ENCODE measurements at places on chromosomes 13 and 19.
A peak's percentile ranks its signal among the peaks of the same experiment; 100 is the strongest.

GRCh38 chr13:105778196-105778595, 757.3 kb downstream of the EFNB2 start:
- no peak for DNase-seq

DNA sequence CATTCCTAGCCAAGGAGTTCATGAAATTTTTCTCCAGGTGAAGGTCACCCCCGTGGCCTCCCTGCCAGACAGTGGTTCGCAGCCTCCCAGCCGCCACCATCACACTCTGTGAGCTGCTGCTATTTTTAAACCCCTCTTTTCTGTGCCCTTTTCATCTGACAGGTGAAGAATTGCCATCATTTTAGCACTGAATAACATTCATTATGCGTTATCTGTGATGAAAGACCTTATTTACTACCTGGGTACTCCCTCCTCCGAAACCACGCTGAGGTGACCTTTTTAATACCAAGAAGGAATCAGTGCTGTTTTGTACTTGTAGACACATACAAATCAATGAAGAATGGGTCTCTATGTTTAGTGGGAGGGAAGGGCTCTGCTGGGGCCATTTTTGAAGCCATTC, 148.9 kb upstream of the GPR12 start:
- no peak for DNase-seq

- no peak for DNase-seq
These were observed 2.3 kb upstream of the C1QTNF9B start for GRCh38 chr13:23899555-23899954.

DNA sequence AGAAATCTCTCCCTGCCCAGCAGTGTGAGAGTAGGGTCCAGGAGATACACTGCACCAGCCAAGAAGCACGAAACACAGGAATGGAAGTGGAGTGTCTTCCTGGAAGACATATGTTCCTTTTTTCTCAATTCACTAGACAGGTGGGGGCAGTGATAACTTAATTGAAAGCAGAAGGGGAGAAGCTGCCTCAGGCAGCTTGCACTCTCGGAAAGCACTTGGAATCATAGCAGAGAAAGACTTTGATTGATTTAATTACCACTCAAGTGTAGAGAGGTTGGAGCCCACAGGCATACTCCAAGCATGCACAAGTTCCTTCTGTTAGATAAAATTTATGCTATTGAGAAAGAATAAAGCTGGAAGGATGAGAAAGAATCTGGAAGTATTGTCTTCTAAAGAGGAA, 249.4 kb downstream of the SLITRK6 start:
- no peak for DNase-seq

GRCh38 chr13:82688400-82688994, 1193.8 kb downstream of the SLITRK1 start:
- no peak for DNase-seq

DNA sequence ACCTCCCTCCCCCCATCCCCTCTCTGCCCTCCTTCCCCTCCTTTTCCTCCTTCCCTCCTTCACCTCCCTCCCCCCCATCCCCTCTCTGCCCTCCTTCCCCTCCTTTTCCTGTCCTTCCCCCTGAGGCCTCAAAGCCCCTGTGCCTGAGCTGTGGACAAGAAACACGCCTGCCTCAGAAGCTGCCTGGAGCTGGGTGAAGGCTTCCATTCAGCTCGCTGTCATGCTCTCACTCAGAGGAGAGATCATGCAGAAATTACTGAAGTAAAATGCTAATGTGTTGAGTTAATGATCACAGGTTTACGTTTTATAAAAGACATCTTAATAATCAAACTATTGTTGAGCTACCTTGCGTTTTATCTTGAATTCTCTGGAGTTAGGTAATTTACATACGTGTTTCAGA, 114.5 kb downstream of the ATP11A start:
- DNase-seq = no peak

GRCh38 chr13:41802043-41802683, 158.7 kb downstream of the VWA8 start:
- DNase-seq = no peak

DNA sequence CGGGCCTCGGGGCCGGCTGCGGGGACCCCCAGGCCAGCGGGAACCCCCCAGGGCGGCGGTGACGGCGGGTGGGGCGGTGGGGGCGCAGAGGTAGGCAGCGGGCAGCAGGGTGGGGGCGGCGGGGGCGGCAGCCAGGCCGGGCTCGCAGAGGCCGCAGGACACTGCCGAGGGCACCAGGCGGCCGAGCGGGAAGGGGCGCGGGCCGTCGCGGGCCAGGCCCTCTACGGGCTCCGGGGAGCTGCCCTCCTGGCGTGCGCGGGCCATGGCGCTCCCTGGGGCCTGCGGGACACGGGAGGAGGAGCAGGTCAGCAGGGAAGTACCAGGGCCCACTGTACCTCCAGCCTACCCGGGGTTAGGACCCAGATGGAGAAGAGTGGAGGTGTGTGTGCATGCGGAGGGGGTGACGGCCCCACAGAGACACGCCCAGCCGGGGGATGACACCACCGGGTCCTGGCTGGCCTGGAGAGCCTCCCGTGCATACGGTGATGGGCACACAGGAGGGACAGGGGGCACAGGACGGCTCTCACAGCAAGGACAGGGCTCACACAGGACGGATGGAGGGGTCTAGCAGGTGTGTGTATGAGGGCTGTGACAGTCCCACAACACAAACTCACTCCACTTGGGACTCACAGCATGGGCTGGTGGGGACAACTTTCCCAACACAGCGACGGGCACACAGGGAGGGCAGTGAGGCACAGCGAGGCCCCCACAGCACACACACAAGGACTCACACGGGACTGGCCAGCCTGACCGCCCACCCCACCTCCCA, 2.6 kb downstream of the BBC3 start:
- DNase-seq = peak; percentile 55

GRCh38 chr19:40147693-40148347, 43.4 kb upstream of the MAP3K10 start:
- DNase-seq = no peak

DNA sequence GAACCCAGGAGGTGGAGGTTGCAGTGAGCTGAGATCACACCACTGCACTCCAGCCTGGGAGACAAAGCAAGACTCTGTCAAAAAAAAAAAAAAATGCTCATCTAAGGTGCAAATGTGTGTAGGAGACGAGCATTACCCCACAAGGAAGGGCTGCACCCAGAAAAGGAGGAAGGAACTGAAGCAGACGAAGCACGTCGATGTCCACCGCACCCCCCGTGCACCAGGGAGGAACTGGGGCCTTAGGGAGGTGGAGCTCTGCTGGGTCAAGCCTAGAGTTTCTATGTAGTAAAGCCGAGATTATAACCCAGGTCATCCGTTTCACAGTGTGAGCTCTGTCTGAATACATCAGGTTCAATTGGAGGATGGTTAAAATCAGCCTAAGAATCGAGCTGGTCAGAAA, 1.1 kb downstream of the VSTM1 start:
- DNase-seq = no peak

GRCh38 chr13:98300956-98301641, 124.0 kb upstream of the RNF113B start:
- DNase-seq = no peak

GRCh38 chr13:107329991-107330390, 762.1 kb upstream of the ARGLU1 start:
- no peak for DNase-seq

Data from CD8-positive, alpha-beta memory T cell (primary cell).